ENCODE measurements at places on chromosomes 7 and 10.

GRCh38 chr7:114843102-114843501 lies 78.8 kb upstream of the MDFIC start:
- no peak for DNase-seq

GRCh38 chr10:1126461-1126860 lies 70.3 kb downstream of the WDR37 start:
- DNase-seq: no peak

- DNase-seq: no peak
These were observed 130.2 kb upstream of the COBL start for GRCh38 chr7:51446785-51447184.

GRCh38 chr10:104293011-104293410 lies 24.0 kb downstream of the GSTO2 start:
- no peak for DNase-seq

- DNase-seq: no peak
These were observed 32.3 kb downstream of the CALD1 start for GRCh38 chr7:134811765-134812164.

GRCh38 chr10:61983255-61983654 lies 81.8 kb downstream of the ARID5B start:
- DNase-seq: no peak

GRCh38 chr10:110687400-110687799 lies 43.3 kb downstream of the RBM20 start:
- DNase-seq: no peak

DNA sequence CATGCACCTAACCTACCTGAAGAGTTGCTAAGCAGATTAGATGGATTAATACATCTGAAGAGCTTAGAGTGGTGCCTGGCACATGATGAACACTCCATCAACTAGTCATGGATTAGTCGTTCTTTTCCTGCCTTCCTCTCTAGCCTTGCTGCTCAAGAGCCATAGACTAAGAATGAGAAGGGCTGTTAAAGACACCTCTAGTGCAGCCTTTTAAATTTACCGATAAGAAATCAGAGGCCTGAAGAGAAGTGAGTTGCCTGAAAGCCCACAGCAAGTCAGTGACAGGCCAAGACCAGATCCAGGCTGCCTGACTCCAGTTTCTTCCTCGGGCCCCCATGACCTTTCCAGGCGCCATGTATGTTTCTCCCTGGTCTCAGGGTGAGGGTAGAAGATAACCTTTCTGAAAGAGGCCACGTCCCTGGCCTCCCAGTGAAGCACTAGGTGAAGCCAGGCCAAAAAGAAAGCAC lies 6.5 kb downstream of the TSPAN15 start:
- no peak for DNase-seq

- no peak for DNase-seq
These were observed 55.4 kb downstream of the TBXAS1 start for GRCh38 chr7:139884441-139884840.

DNA sequence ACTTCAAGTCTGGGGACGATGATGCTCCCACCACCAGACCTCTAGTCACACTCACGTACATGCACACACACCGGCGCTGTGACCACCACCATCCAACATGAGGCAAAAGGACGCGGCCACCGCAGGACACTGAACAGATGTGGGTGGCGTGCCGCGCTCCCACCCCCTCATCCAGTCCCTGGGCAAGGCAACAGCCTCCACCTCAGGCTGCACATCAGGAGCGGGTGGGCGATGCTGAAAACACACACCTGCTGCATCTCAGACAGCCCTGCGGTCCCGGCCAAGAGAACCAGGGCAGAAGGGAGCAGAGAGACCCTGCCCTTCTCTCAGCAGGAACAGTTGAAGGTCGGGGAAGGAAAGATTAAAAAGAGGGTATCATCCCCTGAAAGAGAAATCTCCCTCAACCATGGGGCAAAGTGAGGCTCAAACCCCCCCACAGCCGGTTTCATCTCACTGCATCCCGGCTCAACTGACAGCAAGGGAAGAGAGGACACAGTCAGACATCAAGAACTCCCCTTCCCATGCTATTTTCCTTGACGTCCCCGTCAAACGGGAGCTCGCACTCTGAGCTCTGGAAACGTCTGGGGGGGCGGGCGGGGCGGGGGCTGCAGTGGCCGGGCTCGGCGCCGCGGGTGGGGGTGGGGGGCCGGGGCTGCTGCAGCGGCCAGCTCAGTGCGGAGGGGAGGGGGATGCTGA lies 1.1 kb downstream of the CAMK2G start:
- no peak for DNase-seq

- no peak for DNase-seq
These were observed 6.0 kb upstream of the PSMG3 start for GRCh38 chr7:1575809-1576208.

DNA sequence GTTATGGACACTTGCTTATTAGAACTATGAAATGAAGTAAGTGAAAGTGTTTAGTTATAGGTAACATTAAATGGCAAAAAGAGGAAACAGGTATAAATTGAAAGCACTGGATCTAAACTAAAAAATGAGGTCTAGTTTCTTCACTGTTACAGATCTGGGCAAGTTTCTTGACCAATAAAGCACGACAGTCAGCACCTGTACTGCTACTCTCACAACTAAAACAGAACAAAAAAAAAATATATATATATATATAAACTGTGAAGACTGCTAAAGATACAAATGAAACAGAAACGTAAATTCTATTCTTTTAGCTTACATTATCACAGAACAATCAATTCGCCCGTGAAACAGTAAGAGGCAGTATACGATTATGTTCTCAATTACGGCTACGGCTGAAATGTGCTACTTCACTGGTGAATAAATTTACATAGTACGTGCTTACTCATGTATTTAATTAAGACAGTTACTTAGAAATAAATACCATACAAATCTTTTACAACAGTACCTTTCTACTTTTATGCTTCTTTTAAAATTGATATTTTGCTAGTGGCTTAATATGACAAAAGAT lies 4.2 kb downstream of the AHR start:
- DNase-seq: no peak

Data from HEK293T (cell line).